Colonic mucosa (tissue), 4 donors: ENCODE measurements at places on chromosomes 11 and 22. TPM values are rescaled to one million over a fixed set of nuclear protein-coding genes. Genes with fewer than 3 reads are reported as not detected.

DNA sequence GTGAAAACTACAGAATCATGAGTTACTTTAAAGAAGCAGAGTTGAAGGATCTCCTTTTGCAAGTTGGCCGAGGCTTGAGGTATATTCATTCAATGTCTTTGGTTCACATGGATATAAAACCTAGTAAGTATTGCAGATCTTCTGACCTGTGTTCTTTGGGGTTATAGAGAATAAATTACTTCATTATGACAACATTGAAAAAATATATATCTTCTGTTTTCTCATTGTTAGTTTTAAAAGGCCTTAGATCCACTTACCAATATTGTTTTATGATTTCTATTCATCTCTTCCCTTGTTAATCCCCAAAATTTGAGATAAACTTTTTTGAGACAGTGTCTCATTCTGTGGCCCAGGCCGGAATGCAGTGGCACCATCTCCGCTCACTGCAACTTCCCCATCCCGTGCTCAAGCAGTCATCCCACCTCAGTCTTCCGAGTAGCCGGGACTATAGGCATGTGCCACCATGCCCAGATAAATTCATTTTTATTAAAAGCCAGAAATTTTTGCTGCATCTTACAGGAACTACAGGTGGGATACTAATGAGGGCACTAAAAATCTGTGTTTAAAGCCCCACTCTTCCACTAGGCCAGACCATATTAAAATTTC lies 8.2 kb downstream of the WEE1 start:
- DNase-seq: no peak

DNA sequence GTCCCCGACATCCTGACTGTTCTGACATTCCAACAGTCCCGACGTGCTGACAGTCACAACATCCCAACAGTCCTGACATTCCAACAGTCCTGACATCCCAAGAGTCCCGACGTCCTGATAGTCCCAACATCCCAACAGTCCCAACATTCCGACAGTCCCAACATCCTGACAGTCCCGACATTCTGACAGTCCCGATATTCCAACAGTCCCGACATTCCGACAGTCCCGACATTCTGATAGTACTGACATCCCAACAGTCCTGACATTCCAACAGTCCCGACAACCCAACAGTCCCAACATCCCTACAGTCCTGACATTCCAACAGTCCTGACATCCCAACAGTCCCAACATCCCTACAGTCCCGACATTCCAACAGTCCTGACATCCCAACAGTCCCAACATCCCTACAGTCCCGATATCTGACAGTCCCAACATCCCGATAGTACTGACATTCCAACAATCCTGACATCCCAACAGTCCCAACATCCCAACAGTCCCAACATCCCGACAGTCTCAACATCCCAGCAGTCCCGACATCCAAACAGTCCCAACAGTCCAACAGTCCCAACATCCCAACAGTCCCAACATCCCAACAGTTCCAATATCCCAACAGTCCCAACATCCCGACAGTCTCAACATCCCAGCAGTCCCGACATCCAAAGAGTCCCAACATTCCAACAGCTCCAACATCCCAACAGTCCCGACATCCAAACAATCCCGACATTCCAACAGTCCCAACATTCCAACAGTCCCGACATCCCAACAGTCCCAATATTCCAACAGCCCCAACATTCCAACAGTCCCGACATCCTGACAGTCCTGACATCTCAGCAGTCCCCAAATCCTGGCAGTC lies 60.2 kb downstream of the DHCR7 start:
- DNase-seq: no peak

DNA sequence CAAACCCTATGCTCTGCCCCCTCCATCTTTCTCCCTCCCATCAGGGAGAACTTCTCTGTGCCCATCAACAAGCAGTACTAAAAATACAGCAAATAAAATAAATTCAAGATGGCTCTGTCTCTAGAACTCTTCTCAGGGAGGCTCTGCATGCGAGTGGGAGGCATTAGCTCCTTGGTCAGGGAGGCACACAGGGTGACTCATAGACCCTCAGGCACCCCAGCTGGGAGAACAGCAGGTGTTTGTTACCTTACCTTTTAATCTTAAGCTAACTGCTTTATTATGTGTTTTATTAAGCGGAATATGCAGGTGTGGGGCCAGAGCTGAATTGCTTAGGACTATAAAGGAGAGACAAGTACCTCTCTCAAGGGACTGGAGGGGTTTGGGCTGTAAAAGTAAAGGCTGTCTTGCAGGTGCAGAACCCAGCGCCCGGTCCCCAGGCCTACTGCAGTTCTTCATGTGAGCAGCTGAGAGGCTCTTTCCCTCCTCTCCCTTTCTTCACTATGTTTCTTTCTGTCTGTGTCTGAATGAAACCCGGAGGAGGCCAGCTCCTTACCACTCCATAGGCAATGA lies 20.8 kb downstream of the CSNK2A3 start:
- no peak for DNase-seq

DNA sequence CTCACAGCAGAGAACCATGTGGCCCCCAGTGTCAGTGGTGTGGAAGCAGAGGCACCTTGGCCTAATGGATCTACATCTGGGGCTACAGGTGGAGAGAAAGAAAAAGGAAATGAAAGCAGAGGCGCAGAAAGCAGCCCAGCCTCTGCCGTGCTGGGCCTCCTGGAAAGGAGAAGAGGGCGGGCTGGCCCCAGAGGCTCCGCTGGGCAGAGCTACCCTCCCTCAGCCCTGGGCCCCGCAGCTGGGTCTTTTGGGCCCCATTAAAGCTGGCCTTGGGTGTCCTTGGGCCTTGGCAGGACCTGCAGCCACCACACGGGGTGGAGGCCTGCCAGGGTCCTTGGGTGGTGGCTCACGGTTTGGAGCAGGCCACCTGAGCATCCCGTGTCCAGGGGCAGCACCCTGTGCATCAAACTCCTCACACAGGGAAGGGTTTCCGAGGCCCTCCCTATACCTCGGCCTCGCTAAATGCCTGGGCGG lies 31.6 kb upstream of the GAL start:
- no peak for DNase-seq

- no peak for DNase-seq
These were observed 5.8 kb downstream of the IL17RA start for GRCh38 chr22:17090550-17090949.

DNA sequence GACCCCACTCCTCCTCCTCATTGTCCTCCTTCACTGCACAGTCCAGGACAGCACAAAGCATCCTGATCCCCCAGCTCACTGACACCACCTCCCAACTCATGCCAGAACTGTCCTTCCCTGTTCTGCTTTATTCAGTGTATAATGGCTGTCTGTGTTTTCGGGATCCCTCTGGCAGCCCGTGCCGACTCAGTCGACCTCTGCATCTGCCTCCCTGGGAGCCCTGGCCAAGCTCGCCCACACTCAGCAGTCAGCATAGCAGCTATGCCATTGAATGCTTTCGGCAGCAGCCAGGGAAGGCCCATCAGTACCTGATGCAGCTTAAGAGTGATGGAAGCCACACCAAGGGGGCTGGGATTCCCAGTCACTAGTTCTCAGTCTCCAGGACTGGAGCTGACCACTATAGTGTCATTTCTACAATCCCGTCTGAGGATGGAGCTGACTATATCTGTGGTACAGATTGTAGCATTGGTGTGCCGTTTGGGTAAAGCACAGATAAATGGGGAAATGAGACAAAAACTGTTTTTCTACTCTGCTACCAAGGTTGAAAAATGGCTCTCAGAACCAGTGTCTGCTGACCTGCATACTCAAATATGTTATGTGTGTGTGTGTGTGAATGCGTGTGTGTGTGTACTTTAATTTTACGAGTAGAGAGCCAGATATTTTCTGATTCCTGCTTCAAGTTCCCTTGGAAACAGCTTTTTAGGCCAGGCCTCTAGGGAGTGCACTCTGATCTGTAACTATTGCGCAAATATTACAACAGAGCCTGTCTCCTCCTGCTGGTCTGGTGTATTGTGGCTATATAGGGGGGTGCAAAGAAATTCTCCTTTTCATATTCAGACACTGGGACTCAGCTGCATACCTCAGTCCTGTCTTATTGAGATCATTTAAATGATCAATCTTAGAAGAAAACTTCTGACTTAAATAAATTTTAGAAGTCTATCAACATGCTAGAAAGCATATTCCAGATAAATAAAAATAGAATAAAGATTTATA lies 78.8 kb upstream of the TOP3B start:
- no peak for DNase-seq

GRCh38 chr11:47233989-47234668 lies 14.5 kb downstream of the ACP2 start:
- DNase-seq: no peak

GRCh38 chr11:99567334-99567956 lies 546.7 kb downstream of the CNTN5 start:
- DNase-seq: no peak

DNA sequence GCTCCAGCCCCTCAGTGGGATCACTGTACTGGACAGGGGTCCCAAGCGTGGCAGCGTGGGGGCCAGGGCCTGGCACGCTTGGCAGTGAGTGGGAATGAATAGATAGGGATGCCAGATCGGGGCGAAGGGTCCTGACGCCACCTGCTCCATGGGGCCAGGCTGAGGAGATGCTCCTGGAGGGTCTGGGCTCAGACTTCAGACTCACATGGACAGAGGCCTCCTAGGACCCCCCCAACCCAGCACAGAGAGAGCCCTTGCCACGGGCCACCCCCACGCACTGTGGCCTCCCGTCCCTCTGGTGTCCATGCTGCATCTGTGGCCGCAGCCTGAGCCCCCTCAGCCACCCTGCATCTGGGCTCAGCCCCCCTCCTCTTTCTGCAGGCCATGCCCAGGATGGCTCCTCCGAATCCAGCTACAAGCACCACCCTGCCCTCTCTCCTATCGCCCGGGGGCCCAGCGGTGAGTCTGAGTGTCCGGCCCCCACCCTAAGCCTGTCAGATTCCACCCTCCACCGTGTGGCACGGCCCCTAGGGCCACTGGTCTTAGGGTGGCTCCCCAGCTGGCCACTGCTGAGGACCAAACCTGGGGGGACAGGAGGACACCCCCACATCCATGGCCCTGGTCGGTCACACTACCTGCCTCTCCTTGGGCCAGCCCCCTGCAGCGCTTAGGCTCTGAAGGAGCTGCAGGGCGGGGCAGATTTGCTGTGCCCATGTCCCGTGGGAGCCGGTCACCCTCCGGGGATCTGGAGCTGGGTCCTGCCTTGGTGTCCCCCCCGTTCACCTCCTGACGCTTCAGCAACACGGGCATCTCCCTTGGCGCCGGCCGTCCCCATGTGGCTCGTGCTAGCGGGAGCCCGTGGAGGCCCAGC lies 2.7 kb downstream of the MUC5AC start:
- no peak for DNase-seq

DNA sequence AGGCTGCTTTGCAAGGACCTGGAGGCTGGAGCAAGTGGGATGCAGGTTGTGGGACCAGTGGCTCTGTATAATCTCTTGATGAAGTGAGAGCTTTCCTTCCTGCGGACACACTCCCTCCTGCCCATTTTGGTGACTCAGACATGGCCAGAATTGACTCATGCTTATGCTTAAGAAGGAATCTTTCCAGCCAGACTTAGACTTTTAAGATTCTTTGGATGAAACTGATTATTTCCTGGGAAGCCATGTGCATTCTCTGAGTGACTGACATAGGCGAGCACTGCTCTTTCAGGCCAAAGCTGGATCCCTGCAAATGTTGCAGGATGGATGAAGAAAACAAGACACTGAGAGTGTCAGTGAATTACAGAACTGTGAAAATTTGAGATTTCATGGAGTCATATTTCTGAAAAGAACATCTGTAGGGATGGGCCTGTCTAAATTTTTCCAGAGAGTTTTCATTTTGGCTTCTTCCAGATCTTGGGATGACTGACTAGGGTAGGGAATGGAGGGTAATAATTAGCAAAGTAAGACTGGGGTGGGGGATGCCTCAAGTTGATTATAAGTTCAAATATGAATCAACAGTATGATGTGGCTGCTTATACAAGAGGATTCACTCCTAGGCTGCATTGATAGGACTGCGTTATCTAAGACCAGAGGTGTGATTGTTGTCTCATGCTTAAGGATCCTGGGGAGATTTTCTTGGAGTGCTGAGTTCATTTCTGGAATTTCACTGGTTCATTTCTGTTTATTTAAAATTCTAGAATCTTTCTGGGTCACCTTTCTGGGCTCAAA lies 195.8 kb downstream of the HIPK3 start:
- no peak for DNase-seq

DNA sequence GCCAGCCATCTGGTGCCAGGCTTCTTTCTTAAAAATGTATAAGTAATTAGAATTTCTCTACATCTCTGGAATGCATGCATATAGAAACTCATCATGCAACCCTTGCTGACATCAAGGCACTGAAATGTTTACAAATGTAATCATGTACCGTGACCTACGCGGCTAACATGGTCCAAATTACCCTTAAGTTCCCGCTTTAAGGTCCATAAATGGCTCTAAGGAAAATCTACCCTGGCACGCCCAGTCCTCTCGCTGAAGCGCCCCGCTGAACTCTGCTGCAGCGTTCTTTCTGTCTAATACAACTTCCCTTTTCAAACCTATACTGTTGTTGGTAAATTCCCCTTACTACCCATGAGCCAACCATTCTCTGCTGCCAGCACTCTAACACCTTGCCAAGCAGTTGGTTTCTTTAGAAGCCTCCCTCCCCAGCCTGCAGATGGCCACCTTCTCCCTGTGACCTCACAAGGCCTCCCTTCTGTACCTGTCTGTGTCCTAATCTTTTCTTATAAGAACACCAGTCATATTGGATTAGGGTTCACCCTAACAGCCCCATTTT lies 13.5 kb upstream of the HMOX1 start:
- peak; percentile 52 for DNase-seq

GRCh38 chr11:105781807-105782206 lies 171.9 kb downstream of the GRIA4 start:
- DNase-seq: no peak

DNA sequence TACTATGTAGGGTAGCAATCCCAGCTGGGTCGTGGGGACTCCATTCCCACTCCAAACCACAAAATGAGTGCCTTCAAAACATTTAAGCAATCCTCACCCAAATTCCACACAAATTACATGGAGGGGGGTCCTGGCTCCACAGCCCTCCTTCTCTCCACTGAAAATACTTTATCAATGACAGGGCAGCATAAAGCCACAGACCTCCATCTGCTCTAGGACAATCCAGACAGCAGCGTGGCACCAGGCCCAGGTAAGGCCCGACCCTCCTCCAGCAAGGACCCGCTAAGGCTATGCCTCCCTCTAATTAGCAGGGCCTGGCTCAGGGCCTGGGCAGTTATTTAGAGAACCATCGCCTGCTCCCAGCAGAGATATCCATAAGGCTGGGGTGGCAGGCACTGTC lies at the start of gene PANX3:
Gene PANX3 (plus strand): TSS at position 365 of the 400 bp plus-strand sequence. CDS start 129 bp downstream, outside the sequence.
- no peak for DNase-seq

Gene MYRF
- 14.9 TPM for total RNA-seq

Gene OR52I1
- not detected for total RNA-seq

Gene LIF
- total RNA-seq: 12.5 TPM

Gene TMEM132A
- total RNA-seq: 20.7 TPM

Gene XKR3
- not detected for total RNA-seq
